ENCODE measurements at places on chromosomes 5 and 9.
A peak's percentile ranks its signal among the peaks of the same experiment; 100 is the strongest.

- no peak for DNase-seq
These were observed 91.8 kb upstream of the ZNF366 start for GRCh38 chr5:72599065-72599433.

DNA sequence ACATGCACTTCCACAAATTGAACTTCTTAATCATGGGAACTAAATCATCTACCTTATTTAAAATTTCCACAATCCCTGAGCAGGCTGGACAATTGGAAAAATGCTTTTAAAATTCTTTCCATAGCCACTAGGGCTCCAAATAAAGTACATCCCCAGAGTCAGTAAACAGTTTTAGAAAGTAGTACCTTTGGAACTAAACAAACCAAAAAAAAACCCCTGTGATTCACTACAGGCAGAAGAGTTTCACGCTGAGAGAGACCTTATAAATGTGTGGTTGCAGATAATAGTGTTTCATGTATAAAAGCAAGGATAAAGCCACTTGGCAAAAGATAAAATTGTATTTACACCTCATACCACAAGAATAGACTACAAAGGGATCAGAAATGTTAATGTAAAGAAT is 11.8 kb upstream of the HMGCR start:
- no peak for DNase-seq

DNA sequence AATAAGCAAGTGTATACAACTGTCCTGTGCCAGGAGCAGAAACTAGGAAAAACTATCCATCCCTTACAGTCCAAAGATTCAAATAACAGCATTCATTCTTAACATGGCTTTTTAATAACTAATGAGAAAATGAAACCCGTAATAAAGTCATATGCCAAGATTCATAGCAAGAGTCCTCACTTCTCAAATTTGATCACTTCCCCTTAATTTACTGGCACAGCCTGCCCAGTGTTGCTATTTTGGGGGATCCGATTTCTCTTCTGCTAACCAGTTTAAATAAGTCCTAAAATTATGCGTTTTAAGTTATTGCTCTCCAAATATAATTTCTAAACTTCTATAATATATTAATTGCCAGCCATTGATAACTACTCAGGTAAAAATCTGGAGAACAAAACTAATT is 177.0 kb upstream of the PTGER4 start:
- DNase-seq: no peak

- no peak for DNase-seq
These were observed 208.0 kb upstream of the TRIM32 start for GRCh38 chr9:116479056-116479544.

GRCh38 chr5:121962347-121962670 is 534 bp downstream of the SRFBP1 start:
- no peak for DNase-seq

DNA sequence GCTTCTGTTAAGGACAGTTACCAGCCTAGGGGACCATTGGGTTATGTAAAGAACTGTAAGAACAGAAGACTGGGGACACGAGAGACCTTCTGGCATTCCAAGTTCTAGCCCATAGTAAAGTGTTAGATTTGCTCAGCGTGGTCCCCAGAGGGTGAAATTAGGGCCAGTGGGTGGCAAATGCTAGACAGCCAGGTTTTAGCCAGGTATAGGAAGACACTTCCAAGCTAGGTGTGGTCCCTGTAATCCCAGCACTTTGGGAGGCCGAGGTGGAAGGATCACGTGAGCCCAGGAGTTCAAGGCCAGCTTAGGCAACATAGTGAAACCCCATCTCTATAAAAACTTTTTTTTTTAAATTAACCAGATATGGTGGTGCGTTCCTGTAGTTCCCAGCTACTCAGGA is 34.3 kb downstream of the ATPSCKMT start:
- no peak for DNase-seq

DNA sequence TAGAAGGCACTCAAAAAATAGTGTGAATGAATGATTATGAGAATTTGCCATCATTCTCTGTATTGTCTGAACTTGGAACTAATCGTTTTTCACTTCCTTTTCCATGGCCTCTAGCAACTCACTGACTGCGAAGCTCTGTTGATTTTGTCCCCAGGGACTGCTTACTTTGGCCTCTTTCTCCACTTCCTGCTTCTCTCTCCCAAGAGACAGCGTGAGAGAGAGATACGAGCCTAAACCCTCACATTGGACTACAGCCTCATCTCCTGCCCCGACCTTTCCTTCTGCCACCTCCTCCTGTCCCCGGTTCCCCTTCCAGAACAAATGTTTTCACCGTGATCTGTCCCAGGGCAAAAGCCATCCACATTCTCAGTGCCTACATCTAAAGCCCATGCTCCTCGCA is 300.8 kb upstream of the PANK3 start:
- DNase-seq: peak; percentile 24

GRCh38 chr9:91197232-91198181 is 164.2 kb downstream of the AUH start:
- DNase-seq: peak; percentile 98

GRCh38 chr5:181198106-181198685 is 6.8 kb downstream of the TRIM7 start:
- DNase-seq: no peak

Data from MCF 10A (cell line).